ENCODE measurements at places on chromosomes 2 and 18. TPM values are rescaled to one million over a fixed set of nuclear protein-coding genes. Genes with fewer than 3 reads are reported as not detected.

TRABD2A gene
- 1.3 TPM for total RNA-seq

DNA sequence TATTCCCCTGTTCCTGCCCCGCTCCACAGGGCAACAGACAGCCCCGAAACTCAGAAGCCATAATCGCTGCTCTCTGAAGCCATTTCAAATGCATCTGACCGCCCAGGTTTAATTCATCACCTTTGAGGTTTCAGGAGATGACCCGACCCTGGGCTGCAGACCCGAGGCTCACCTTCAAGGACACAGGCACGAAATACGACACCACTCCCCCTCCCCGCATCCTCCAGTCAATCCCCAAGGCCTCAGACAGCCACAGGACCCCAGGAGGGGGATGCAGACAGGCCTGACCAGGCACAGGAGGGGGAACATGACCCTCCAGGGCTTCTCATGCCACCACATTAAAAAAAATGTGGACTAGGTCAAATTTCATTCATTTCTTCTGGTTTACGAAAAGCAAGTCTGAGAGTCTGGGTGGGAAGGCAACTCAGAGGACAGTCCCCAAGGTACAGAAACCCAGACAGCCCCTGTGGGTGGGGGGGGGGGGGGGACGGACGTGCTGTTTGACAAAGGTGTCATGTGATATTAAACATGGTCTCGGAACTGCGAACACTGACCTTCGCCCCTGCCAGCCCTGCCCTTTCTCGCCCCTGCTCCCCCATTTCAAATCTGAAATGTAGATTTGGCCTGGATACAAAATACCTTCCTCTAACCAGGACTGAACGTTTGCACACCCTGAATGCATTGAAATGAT, 142.9 kb downstream of the BCL11A start:
- no peaks in the 10 kb centered on the region for H3K4me1 ChIP-seq
- no peak overlapping the region for H3K27ac ChIP-seq
- no peak overlapping the region for H3K4me3 ChIP-seq
- H3K36me3 ChIP-seq: no peaks in the 10 kb centered on the region

- no peak for DNase-seq
- H3K27me3 ChIP-seq: no peaks in the 10 kb centered on the region
- no peak overlapping the region for H3K27ac ChIP-seq
- H3K4me1 ChIP-seq: no peaks in the 10 kb centered on the region
- H3K4me3 ChIP-seq: no peak overlapping the region
Observed at GRCh38 chr2:60780721-60781120, 24.7 kb downstream of the PAPOLG start.

GRCh38 chr2:179252423-179252822, 12.2 kb downstream of the SESTD1 start:
- DNase-seq: no peak
- H3K27ac ChIP-seq: no peak overlapping the region
- H3K36me3 ChIP-seq: no peaks in the 10 kb centered on the region

- no peak overlapping the region for H3K4me3 ChIP-seq
- no peaks in the 10 kb centered on the region for H3K27me3 ChIP-seq
- H3K27ac ChIP-seq: no peak overlapping the region
- H3K36me3 ChIP-seq: no peaks in the 10 kb centered on the region
- H3K4me1 ChIP-seq: peaks cover 21% of the 10 kb centered on the region
- DNase-seq: no peak
Observed at GRCh38 chr18:50870138-50870845, 8.6 kb upstream of the ME2 start.

- H3K36me3 ChIP-seq: peaks cover 11% of the 10 kb centered on the region
- H3K4me3 ChIP-seq: no peak overlapping the region
- DNase-seq: no peak
- no peak overlapping the region for H3K27ac ChIP-seq
- no peaks in the 10 kb centered on the region for H3K4me1 ChIP-seq
Observed at GRCh38 chr2:32688541-32688940, 60.7 kb downstream of the TTC27 start.

DNA sequence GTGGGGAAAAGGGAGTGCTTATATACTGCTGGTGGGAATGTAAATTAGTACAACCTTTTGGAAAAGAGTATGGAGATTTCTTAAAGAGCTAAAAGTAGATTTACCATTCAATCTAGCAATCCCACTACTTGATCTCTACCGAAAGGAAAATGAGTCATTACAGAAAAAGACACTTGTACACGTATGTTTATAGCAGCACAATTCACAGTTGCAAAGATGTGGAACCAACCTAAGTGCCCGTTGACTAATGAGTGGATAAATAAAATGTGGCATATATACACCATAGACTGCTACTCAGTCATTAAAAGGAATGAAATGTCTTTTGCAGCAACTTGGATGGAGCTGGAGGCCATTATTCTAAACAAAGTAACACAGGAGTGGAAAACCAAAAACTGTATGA, 29.5 kb downstream of the FLACC1 start:
- no peaks in the 10 kb centered on the region for H3K27me3 ChIP-seq
- H3K36me3 ChIP-seq: no peaks in the 10 kb centered on the region
- H3K4me3 ChIP-seq: no peak overlapping the region

Data from stomach (tissue), 19 donors.